Transverse colon (tissue), 4 donors: ENCODE measurements at places on chromosomes 13 and 19.
A peak's percentile ranks its signal among the peaks of the same experiment; 100 is the strongest.

DNA sequence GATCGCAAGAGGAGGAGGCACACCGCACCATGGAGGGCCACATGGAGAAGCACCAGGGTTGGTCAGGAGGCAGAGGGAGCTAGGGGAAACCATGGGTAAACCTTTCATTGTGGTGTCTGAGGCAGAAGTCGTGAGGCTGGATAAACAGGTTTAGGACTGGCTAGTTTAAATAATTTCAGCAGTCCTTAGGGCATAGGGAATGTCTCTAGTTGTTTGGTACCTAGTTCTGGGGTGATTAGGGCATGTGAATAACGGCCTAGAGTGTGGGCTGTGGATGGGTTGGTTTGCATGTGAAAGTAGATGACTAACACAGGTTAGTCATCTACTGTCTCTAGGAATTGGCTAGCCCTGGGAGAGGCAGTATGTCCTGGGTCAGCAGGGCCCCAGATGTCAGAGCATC, 102.3 kb downstream of the STOML3 start:
- DNase-seq = no peak

DNA sequence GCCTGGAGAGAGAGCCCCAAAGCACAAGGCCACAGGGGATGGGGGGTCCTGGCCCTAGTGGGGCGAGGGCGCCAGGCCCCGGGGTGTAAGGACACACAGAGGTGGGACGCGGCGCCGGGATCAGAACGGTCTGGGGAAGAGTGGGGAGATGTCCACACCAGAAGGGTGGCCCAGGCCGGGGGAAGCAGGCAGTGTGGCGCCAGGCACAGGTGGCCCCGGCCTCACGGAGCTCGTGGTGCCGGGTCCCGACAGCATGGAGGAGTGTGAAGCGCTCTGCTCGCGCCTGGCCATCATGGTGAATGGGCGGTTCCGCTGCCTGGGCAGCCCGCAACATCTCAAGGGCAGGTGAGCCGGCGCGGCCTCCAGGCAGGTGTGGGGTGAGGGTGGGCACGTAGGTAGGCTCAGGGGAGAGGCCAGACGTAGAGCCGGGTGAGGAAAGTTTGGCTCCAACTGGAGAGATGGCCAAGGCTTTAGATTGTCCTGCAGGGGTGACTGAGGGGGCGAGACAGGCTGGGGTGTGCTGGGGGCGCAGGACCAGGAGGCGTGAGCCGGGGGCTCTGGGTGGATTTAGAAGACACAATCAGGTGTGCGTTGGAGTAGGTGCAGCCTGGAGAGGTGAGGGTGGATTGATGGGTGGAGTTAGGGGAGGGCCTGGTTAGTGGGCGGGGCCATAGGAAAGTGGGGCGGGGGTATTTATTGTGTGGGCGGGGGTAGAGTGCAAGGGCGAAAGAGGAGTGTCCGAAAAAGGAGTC, 2.9 kb upstream of the ARHGAP45 start:
- DNase-seq = peak; percentile 38

- DNase-seq = no peak
Measured at GRCh38 chr13:106835477-106835876, 267.5 kb upstream of the ARGLU1 start.

DNA sequence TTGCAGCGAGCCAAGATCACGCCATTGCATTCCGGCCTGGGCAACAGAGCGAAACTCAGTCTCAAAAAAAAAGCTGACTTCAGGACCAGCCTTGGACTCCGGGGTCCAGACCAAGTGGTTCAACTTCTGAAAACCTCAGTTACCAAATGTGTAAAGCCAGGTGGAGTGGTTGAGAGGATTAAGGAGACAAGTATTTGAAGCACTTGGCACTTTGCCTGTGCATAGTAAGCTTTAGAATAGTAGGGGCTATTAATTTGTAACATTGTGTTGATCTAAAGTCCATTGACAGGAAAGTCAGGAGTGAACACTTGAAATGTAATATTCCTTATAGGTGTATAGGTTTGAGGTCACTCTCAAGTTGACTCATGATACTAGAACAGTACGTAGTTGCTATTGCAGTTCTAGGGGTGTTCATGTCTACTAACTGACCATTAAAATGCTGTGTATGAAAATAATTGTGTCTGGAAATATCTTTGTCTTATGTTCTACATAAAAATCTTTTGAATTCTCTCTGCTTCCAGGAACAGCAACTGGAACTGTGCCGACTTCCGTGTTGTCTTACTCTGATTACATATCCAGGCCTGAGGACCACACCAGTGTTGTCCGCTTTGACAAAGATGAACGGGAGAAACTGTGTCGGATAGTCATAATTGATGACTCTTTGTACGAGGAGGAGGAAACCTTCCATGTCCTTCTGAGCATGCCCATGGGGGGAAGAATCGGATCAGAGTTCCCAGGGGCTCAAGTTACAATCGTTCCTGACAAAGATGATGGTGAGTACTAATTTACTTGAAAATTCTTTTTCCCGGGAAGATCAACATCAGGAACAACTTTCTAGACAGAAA, 97.4 kb downstream of the FREM2 start:
- DNase-seq = peak; percentile 31

- no peak for DNase-seq
Measured at GRCh38 chr13:111484141-111484925, 163.9 kb downstream of the TEX29 start.

- no peak for DNase-seq
Measured at GRCh38 chr13:113849546-113849945, 14.3 kb downstream of the GAS6 start.

DNA sequence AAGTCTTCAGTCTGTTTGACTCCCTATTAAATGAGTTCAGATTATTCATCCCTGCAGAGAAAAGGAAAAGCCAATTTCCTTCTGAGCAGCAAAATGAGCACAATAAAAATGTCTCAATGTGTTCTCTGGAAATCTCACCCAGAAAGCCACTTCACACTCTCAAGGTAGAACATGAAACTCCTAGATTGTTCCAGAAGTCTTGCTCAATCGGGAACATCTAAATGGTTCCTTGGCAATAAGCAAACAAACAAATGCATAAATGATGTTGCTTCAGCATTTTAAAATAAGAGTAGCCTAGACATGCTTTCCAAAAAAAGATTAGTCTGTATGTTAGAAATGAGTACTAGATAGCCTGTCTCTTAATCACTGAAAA, 59.7 kb upstream of the TNFRSF19 start:
- DNase-seq = no peak
